ENCODE measurements at places on chromosomes 4 and X.

DNA sequence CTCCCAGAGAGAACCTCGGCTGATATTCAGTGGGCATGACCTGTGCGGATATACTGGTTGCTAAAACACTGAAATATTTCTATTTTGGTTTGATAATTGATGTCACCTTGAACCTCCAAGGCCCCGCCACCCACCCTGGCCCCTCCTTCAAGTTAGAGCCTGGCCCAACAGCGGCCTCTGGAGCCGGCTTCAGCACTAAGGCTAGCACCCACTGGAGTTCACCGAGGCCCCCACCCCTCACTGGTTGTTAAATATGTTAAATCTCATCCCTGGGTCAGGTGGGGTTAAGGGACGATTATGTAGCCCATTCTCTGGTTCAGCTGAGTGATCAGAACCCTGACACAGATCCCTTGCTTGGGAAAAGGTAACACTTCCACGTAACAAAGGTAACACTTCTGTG, 24.3 kb downstream of the SEL1L3 start:
- no peak for DNase-seq

DNA sequence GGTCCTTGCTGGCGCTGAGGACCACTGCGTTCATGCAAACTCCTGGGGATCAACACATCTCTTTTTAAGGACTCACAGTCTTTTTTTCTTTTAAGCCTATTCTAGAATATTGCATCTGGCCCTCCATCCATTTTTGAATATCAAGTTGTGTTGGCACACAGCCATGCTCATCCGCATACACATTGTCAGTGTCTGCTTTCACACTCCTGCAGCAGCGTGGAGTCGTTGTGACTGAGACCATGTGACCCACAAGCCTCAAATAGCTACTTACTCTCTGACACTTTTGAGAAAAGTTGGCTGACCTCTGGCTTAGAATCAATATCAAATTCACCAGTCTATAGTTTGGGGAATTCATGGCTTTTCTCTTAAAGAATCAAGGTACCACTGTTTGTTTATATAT, 191.8 kb upstream of the S100G start:
- no peak for DNase-seq

GRCh38 chr4:100294356-100294755, 104.1 kb upstream of the DDIT4L start:
- DNase-seq, result no peak

GRCh38 chr4:100428051-100428450, 89.8 kb downstream of the EMCN start:
- DNase-seq, result no peak

GRCh38 chrX:10486373-10486772, 134.0 kb downstream of the MID1 start:
- no peak for DNase-seq

DNA sequence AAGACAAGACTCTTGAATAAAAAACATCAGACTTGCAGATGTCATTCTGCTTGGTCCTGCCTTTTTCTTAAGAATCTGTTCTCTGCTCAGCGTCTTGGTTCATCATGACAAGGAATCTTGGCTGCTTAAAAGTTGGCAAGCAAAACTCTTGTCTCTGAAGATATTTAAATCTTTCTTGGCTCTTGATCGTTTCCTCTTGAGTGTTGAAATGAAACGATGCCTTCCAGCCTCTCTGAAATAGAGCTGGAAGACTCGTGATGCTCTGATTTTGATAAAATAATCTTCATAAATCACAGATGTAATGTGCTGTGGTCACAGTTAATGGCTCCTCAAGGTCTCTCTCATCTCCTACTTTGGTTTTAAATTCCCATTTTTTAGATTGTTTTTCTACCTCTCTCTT, 39.9 kb upstream of the TMEM192 start:
- DNase-seq, result no peak

DNA sequence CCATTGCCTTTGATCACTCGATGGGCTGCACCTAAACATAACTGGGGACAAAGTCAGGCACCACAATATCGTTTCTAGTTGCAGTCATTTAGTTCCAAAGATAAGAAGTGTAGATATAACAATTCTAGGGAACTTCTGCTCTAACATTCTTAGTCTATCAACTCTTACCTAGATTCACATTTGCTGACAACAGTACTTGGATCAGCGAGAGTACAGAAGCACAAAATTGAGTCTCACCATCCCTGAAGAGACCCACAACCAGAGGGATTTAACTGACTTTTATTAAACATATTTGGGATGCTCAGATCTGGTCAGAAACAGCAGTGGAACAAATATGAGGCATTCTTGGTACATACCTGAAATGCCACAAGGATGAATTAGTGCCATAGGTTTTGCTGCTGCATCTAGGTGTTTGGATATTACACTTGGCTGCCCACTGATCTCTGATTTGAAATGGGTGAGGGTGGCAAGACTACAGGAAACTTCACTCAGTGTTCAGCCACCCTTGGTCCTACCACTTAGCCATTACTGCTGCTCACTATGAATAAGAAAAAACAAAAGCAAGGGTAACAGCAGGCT, 28.9 kb upstream of the HUWE1 start:
- no peak for DNase-seq

GRCh38 chr4:53705151-53705764, 114.0 kb upstream of the LNX1 start:
- no peak for DNase-seq

DNA sequence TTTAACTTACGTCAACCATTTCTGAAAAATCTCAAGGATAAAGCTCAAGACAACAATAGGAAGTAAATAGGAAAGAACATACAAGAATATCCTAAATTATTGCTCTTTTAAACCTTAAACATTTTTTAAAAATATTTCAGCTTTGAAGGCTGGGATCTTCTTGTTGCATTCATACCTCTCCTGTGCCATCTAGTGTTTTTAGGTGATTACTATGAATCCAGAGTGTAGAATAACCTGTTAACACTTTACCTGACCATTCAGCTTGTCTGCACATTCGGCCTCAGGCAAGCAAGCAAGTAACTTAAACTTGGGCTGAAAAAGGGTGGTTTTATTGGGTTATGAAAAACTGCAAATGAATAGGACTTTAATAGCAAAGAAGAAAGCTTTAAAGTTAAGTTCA, 507.8 kb upstream of the INTU start:
- DNase-seq, result no peak

GRCh38 chr4:3237712-3238560, 11.0 kb upstream of the MSANTD1 start:
- no peak for DNase-seq

- DNase-seq, result no peak
These were observed 33.7 kb downstream of the STK32B start for GRCh38 chr4:5084911-5085475.

DNA sequence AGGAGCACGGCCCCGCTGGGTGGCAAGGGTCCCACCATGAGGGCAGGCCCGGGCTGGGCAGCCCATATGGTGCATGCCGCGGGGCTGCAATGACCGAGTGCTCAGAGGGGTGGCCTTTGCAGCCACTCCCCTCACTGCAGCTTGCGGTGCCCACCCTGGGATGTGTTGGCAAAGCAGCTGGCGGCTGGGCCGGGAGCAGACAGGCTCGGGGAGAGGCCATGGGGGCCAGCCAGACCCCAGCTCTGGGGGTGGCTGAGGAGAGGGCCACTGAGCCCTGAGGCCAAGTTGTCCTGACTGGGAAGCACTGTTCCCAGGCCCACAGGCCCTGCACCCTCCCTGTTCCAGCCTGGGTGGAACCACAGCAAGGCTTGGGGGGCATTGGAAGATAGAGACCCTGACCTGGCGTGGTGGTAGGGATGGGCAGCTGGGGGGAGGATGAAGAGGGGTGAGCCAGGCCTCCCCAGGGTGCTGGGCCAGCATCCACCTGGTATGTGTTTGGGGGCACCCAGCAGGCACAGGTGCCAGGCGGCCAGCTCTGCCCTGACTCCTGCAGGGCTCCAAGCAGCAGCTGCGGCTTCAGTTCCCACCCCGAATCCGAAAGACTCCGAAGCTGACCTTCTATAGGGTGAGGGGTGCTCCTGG, 18.4 kb upstream of the RNF4 start:
- no peak for DNase-seq

GRCh38 chr4:146458594-146458993, 63.1 kb downstream of the SLC10A7 start:
- DNase-seq, result no peak

DNA sequence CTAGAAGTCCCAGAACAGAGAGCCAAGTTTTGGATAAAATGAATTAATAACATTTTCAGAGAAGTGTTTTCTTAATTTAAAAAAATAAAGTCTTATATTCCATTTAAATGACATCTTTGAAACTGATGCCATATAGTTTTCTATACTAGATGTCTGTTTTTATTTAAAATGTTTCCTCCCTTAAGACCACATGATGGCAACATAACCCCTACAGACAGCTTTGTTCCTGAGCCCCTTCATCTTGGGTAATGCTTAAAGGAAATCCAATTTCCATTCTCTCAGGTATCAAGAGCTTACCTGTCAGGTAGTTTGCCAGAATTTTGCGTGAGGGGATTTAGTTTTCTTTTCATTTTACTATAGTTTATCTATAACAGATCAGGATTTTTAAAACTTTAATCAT, 181.4 kb upstream of the UGT8 start:
- no peak for DNase-seq

GRCh38 chr4:100421361-100421978, 96.4 kb downstream of the EMCN start:
- no peak for DNase-seq
